Caco-2 (cell line): ENCODE measurements at places on chromosomes 6 and 20.

DNA sequence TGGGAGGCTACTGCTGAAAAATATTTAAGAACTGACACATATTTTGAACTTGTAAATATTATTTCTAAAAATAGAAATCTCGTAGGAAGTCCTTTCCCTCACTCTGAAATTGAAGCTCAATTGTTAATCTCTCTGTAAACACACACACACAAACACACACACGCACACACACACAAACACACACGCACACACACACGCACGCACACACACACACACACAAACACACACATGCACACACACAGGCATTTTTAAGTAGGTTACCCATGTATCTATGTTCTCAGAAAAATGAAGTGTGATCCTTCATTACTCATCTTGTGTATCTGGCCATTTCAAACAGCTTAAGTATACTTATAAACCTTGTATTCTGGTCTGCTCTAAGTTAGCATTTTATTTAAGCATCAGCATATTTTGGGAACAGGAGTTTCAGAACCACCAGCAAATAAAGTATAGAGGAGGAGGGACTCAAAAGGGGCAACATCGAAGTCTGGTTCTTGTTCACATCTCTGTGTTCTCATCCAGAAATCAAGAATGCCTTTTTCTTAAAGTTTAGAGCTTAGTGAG lies 11.6 kb downstream of the CCN6 start:
- no peak for DNase-seq
- no peaks in the 10 kb centered on the region for H3K36me3 ChIP-seq
- H3K27me3 ChIP-seq = no peaks in the 10 kb centered on the region
- H3K27ac ChIP-seq = no peak overlapping the region

DNA sequence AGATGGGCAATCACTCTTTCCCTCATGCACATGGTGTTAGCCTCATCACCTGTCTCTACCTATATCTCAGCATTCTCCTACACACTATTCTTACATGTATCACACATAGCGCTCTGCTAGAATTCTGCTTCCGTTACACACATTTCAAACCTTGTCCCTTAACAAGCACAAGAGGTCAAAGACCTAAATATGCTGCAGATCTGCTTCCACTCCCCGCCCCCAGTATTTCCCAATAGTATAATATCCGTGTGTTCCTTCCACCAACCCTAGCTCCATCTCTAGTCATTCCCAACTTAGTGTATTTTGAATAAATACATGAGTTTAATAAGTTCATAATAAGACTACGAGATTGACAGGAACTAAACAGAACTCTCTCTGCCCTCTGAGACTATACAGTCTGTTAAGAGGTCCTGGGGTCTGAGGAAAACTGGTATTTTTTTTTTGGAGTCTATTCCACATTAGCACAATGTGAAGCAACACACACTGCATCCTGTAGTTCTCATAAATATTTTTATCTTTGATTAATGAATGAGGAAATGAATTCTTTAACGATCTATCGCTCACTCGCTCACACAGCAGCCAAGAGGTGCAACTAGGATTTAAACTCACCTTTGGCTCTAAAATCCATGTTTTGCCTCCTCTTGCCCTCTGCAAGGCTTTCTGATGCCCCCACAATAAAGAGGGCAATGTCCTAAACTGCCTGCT lies 491.6 kb downstream of the QKI start:
- no peaks in the 10 kb centered on the region for H3K27me3 ChIP-seq
- H3K27ac ChIP-seq = no peak overlapping the region
- no peak for DNase-seq
- no peaks in the 10 kb centered on the region for H3K4me1 ChIP-seq

GRCh38 chr6:144939921-144940320 lies 654.8 kb downstream of the UTRN start:
- no peak overlapping the region for H3K4me3 ChIP-seq
- H3K4me1 ChIP-seq = no peaks in the 10 kb centered on the region
- H3K36me3 ChIP-seq = no peaks in the 10 kb centered on the region; the same call in 1 of the 2 replicates

GRCh38 chr6:150895928-150896632 lies 30.6 kb downstream of the MTHFD1L start:
- DNase-seq = no peak
- no peaks in the 10 kb centered on the region for H3K27me3 ChIP-seq
- H3K36me3 ChIP-seq = no peaks in the 10 kb centered on the region
- no peak overlapping the region for H3K4me3 ChIP-seq
- H3K27ac ChIP-seq = no peak overlapping the region

DNA sequence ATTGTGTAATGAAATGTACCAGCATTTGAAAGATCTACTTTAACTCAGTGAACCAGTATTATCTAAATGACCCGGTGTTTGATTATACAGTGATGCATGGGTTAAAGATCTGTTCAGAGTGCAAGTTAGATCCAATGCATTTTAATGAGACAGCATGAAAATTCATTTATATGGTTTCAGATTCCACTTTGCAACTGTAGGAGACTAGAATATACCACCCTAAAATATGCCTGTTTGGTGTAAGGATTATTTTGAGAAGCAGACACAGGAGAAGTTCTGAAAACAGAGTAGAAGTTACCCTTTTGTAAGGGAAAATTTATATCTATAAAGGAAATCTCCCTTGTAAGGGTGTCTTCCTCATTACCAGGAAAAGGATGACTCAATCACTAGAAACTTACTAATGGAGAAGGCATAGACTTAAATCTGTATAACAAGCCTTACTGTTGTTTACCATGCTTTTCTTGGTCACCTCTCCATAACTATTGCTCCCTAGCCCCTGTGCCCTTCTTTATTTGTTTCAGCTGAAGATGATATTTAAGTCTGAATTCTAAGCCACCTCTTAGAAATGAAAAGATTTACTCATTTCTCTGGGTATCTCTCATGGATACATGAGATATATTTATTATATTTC lies 105.4 kb downstream of the NCOA3 start:
- no peak overlapping the region for H3K27ac ChIP-seq
- peaks cover 6% of the 10 kb centered on the region for H3K4me1 ChIP-seq

DNA sequence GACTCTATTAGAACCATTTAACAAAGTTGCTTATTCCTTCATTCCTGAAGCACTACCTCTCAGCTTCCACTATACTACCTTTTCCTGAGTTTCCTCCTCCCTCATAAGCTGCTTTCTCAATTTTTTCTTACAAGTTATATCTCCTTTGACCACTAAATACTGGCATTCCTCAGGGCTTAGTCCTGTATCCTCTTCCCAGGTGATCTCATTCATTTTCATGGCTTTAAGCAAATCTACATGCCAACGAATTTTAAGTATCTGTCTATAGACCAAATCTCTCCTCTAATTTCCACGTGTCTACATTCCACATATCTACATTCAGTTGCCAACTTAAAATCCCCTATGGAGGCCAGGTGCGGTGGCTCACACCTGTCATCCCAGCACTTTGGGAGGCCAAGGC lies 134.7 kb downstream of the BTBD9 start:
- H3K4me3 ChIP-seq = no peak overlapping the region
- H3K36me3 ChIP-seq = no peaks in the 10 kb centered on the region
- H3K27ac ChIP-seq = no peak overlapping the region

DNA sequence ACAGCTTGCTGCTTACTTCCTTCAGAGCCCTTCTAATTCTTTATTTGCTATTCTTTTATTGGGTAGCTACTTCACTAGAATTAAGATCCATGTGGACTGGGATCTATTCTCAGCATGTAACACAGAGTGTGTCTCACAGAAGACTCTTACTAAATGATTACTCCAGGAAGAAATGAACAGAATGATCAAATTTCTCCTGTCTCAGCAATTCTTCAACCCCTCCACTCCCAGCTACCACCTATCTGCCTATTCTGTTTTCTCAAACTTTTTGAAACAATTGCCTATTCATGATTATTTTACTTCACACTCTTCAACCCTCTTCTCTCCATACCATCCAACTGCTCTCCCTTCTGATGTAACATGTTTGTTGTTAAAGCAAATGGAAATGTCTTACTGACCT lies 132.6 kb downstream of the BTBD9 start:
- DNase-seq = no peak
- no peaks in the 10 kb centered on the region for H3K27me3 ChIP-seq
- no peaks in the 10 kb centered on the region for H3K36me3 ChIP-seq
- H3K4me3 ChIP-seq = no peak overlapping the region
- peaks cover 12% of the 10 kb centered on the region; the same call in 1 of the 2 replicates for H3K4me1 ChIP-seq

DNA sequence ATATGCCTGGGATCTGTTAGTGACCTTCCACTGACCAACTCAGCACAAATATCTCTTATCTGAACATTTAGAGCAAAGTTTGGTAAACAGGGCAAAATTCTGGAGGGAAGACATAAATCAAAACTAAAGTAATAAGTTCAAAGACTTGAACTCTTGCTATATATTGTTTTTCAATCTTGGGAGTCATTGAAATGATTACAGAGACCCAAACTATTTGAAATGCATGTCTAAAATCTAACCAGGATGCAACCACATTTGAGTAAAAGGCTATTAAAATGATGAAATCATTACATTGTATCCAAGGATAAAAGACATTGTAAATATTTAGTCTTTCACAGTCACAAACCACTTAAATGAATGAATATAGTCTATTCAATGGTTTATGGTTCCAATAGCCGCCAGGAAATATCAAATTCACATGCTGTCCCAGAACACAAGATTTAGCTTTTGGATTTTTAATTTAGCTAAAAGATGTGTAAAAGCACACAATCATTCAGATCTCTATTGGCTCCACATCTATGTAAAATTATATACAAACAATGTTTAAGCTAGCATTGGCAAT lies 256.6 kb upstream of the EPHA7 start:
- H3K27ac ChIP-seq = no peak overlapping the region
- no peak overlapping the region for H3K4me3 ChIP-seq
- no peak for DNase-seq
- H3K27me3 ChIP-seq = no peaks in the 10 kb centered on the region
